ENCODE measurements at places on chromosomes 3 and 15. TPM values are rescaled to one million over a fixed set of nuclear protein-coding genes. Genes with fewer than 3 reads are reported as not detected.

IDH2 gene
- 67.7 TPM for total RNA-seq

MAP1A gene
- total RNA-seq: 61.9 TPM

MYRIP gene
- 0.32 TPM for total RNA-seq

TMEM212 gene
- not detected for total RNA-seq

NUP210 gene
- under 0.01 TPM for total RNA-seq

QARS1 gene
- 240 TPM for total RNA-seq

ZNF501 gene
- total RNA-seq: 9.0 TPM

GRCh38 chr15:73838831-73839426 lies 34.4 kb upstream of the TBC1D21 start:
- no peak overlapping the region for H3K27ac ChIP-seq
- no peaks in the 10 kb centered on the region for H3K36me3 ChIP-seq
- DNase-seq: peak; percentile 19
- no peak overlapping the region for H3K4me3 ChIP-seq
- H3K27me3 ChIP-seq: peaks cover 78% of the 10 kb centered on the region
- H3K4me1 ChIP-seq: no peaks in the 10 kb centered on the region

- no peaks in the 10 kb centered on the region for H3K27me3 ChIP-seq
- H3K4me3 ChIP-seq: no peak overlapping the region
- DNase-seq: no peak
- H3K27ac ChIP-seq: no peak overlapping the region
- peaks cover 21% of the 10 kb centered on the region for H3K36me3 ChIP-seq
Measured at GRCh38 chr3:71012971-71013370, 570.6 kb downstream of the FOXP1 start.

DNA sequence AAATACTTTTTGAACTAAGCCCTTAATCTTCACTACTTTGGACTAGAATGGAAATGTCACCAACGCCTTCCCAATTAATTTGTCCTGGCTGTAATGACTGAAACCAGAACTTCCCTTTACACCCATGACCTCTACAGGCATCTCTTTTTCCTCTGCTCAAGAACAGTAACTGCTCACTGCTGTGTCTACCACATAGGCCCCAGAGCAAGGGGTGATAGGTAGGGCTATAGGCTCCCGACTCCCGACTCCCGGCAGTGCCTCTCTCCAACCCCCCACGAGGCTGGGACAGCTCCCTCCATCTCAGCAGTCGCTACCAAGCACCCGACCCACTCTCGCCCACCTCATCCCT lies 384 bp upstream of the LEKR1 start:
- H3K27me3 ChIP-seq: no peaks in the 10 kb centered on the region
- DNase-seq: no peak
- H3K4me1 ChIP-seq: peaks cover 10% of the 10 kb centered on the region
- H3K4me3 ChIP-seq: peak overlapping the region; percentile 78
- H3K27ac ChIP-seq: peak overlapping the region; percentile 98

- H3K36me3 ChIP-seq: no peaks in the 10 kb centered on the region
- H3K4me3 ChIP-seq: no peak overlapping the region
- no peak for DNase-seq
- no peaks in the 10 kb centered on the region for H3K27me3 ChIP-seq
- H3K4me1 ChIP-seq: no peaks in the 10 kb centered on the region
- H3K27ac ChIP-seq: no peak overlapping the region
Measured at GRCh38 chr3:52384019-52384761, 60.7 kb downstream of the SEMA3G start.

DNA sequence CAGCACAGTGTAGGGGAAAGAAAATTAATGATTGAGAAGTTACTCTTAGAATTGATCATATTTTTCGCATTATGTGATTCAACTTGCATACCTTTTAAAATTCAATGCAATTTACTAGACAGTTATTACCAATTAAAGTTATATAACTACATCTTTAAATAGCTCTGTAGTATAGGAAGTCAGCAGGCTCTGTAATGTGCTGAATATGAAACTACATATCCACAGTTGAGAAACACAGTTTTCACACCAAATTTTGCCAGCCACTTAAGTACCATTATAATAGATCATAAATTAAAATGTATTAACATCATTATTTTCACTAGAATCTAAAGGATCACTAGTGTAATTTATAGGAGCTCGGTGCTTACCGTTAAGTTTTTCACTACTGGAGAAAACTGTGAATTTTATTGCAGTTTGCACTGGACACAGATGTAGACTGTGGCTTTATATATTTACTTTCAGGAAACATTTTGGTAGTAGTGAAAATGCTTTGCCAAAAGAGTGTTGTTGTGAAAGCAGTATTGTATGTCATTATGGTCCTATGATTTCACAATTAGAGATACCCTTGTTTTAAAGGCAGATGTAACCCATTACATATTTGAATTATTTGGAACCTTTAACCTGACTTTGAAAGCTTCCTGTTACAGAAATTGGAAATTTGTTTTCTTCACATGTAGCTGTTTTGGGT lies 113.6 kb downstream of the PLCL2 start:
- no peaks in the 10 kb centered on the region for H3K27me3 ChIP-seq
- DNase-seq: no peak
- H3K36me3 ChIP-seq: no peaks in the 10 kb centered on the region
- 0 out of 2 replicates have a peak, but pooled peaks cover 2% of the 10 kb centered on the region for H3K4me1 ChIP-seq
- H3K27ac ChIP-seq: no peak overlapping the region

DNA sequence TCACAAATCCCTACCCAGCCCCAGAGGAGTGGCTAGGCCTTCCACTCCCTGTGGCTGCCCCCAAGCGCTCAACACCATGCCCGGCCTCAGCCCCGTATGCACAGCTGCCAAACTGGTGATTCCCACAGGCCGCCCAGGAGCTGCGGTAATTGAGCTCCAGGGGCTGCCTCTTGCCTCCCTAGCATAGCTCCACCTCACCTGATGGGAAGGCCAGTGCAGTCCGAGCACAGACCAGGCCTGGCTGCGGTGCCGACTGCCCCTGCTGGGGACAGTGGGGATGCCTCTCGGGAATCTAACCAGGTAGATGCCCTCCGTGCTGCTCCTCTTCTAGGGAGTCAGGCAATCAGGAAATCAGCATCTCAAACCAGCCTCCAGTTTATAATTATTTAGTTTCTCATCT lies 25.9 kb downstream of the SCN5A start:
- H3K27ac ChIP-seq: no peak overlapping the region
- 0 out of 2 replicates have a peak, but pooled peaks cover 9% of the 10 kb centered on the region for H3K27me3 ChIP-seq
- no peak for DNase-seq

DNA sequence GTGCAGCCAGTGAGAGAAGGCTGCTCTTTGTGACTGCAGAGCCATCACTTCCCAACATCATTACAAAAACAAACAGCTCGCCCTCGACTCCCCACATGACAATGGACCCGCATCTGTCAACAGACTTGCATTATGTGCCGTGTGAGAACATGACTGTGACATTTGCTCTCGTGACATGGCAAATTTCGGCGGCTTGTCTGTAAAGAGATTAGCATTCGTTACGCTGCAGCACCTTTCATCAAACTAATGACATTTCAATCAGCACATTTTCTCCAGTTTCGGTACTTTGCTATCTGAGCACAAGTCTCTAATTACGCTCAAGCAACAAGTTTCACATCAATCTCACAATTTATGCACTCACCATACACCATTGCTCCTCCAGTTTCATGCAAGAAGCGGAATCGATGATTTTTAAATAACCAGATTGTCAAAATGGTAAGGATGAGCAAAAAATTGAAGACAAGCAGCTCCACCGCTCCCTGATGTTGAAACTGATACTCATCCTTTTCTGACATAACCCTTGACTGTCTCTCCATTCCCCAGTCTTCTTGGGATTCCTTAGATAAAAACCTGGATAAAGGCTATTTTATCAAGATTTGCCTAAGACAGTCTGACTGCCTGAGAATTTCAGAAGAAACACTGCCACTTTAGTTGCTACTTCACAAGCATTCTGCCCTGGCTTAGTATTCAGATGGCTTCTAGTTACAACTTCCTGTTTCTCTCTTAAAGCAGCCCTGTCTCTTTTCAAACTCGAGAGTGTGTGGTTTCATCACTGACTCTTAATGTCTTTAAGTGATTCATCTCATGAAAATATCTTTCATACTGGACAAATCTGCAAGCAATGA lies at the start of gene SLC9A9:
Gene SLC9A9 (minus strand): TSS at position 682 of the 845 bp plus-strand sequence. CDS start 146 bp downstream, at position 536.
- no peaks in the 10 kb centered on the region for H3K36me3 ChIP-seq
- DNase-seq: peak; percentile 89
- H3K4me3 ChIP-seq: peak within 1 kb of the TSS; percentile 86
- peak within 1 kb of the TSS; percentile 15 for H3K27ac ChIP-seq
- H3K27me3 ChIP-seq: no peaks in the 10 kb centered on the region

DNA sequence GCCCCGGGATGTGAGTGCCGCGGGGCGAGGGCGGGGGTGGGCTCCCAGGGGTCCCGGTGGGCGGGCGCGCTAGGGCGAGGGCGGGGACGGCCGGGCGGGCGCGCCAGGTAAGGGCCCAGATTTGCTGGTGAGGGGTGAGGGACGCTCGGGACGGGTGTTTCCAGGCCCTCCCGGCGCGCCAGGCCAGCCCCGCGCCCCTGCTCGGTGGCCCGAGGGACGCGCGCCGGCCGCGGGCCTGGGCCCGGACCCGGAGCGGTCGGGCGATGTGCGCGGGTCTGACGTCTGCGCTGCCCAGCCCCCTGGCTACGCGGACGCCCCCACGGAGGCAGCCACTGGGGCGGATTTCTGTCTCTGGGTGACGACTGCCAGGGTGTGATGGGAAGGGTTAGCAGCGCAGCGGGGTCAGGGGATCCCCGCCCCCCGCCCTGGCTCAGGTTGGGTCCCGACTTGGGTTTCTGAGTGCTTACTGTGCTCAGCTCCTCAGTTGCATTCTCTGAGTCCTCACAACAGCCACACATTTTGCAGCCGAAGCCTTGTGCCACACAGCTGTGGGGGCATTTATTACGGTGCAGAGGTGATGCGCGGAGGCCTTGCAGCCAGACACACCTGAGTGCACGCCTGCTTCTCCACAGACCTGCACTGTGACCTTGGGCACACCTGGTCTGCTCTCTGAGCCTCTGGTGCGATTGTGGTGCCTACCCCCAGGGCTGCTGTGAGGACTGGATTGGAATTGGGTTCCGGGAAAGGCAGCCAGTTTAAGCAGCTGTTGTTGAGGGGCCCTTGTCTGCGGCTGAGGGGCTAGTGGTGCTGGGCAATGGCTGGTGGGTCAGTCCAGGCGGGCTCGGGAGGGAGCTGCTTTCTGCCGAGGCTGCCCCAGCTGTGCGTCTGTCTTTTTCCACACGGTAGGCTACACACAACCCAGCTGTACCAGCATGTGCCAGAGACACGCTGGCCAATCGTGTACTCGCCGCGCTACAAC lies 523 bp downstream of the HDAC11 start:
- H3K27ac ChIP-seq: no peak overlapping the region
- H3K4me3 ChIP-seq: peak overlapping the region; percentile 78
- no peaks in the 10 kb centered on the region for H3K36me3 ChIP-seq
- DNase-seq: peak; percentile 61

- H3K4me3 ChIP-seq: no peak overlapping the region
- H3K27me3 ChIP-seq: no peaks in the 10 kb centered on the region
- DNase-seq: no peak
- peaks cover 55% of the 10 kb centered on the region for H3K4me1 ChIP-seq
- no peaks in the 10 kb centered on the region for H3K36me3 ChIP-seq
- H3K27ac ChIP-seq: peak overlapping the region; percentile 85
Measured at GRCh38 chr15:70493376-70493775, 270.0 kb downstream of the UACA start.

- DNase-seq: no peak
- no peak overlapping the region for H3K4me3 ChIP-seq
- no peak overlapping the region for H3K27ac ChIP-seq
- 0 out of 2 replicates have a peak, but pooled peaks cover 3% of the 10 kb centered on the region for H3K4me1 ChIP-seq
- H3K27me3 ChIP-seq: no peaks in the 10 kb centered on the region
Measured at GRCh38 chr3:130093741-130094391, 12.2 kb downstream of the ALG1L2 start.
